ENCODE measurements at places on chromosomes 4 and X. TPM values are rescaled to one million over a fixed set of nuclear protein-coding genes. Genes with fewer than 3 reads are reported as not detected.

- DNase-seq = no peak
Observed at GRCh38 chr4:10944321-10944720, 259.8 kb upstream of the CLNK start.

- no peak for DNase-seq
Observed at GRCh38 chrX:131923614-131924250, 99.4 kb upstream of the STK26 start.

Gene TMSB15A
- not detected for total RNA-seq

DNA sequence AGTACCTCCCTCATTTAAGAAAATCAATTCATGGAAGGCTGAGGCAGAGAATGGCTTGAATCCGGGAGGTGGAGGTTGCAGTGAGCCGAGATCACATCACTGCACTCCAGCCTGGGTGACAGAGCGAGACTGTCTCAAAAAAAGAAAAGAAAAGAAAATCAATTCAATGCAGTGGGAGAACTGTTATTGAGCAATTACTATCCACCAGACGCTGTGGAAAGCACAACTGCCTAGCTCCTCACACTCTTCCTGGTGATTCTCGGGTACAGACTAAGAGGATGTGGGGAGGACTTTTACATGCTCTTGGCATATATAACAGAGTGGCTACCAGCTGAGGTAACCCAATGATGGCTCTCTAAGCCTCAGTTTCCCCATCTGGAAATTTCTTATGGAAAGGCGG lies 2.7 kb upstream of the TMSB4X start:
- no peak for DNase-seq

Gene ABRAXAS1
- 3.4 TPM for total RNA-seq

Gene PALLD
- 95.9 TPM for total RNA-seq

- DNase-seq = no peak
Observed at GRCh38 chr4:111494971-111495370, 650.3 kb upstream of the FAM241A start.

DNA sequence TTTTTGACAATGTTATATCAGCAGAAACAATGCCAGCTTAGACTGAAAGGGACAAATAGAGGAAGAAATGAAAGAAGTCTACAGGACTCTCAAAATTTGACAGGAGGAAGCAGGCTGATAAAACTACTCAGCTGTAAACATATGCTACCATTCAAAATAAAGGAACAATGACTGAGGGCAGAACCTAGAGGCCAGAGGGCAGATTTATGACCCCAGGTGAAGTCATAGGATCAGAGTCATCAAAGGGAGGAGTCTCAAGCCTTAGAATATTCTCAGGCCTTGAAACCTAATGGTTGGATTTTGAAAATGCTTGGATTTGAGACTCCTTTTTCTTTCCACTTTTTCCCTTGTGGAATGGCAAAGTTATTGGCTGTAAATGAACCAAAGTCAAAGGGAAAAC lies 17.0 kb upstream of the SYTL5 start:
- DNase-seq = no peak

DNA sequence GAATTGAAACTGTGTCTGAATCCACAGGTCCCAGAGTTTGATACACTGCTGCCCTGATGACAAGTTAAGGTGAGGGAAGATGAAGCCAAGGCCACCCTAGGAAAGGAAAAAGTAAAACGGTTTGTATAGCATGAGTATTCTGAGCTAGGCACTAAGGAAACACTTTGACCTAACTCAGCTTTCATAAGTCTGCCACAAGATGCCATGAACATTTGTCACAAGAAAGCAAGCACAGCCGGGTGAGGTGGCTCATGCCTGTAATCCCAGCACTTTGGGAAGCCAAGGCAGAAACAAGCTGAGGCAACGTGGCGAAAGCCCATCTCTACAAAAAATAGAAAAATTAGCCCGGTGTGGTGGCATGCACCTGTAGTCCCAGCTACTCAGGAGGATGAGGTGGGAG lies 34.2 kb downstream of the ELOVL6 start:
- DNase-seq = no peak

DNA sequence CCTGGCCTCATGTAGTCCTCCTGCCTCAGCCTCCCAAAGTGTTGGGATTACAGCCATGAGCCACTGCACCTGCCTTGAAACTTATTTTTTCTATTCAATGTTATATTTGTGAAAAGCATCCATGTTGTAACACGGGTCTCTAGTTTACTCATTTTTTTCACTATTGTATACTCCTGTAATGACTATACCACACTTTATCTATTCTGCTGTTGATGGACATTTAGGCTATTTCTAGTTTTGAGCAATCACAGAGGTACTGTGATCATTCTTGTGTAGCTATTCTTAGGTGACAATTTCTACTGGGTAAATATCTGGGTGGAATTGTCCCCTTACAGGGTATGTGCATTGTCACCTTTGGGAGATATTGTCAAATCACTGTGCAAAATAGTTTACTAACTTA lies 3.6 kb downstream of the DRP2 start:
- no peak for DNase-seq

GRCh38 chr4:69760455-69760854 lies at the start of gene SULT1B1:
Gene SULT1B1 (minus strand): TSS chr4:69760620. CDS start chr4:69755217, 5,403 bp downstream.
- DNase-seq = no peak

DNA sequence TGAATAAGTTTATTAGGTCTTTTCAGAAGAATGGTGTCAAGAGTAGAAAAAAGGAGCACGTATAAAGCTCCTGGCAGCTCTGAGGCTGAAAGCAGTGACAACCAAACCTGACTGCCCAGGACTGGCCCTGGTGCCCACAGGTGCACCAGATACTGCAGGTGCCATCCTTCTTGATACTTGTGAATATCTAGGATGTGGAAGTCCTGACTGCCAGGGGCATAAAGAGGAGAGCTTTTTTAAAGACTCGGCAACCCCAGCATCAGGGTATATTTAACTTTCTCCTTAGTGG lies 60.7 kb downstream of the TMEM150C start:
- no peak for DNase-seq
